ENCODE measurements at places on chromosomes 3 and 15. TPM values are rescaled to one million over a fixed set of nuclear protein-coding genes. Genes with fewer than 3 reads are reported as not detected.

GRCh38 chr15:27422997-27423396 lies 452.0 kb downstream of the GABRG3 start:
- DNase-seq: no peak

GRCh38 chr3:17782751-17783150 lies 40.3 kb upstream of the TBC1D5 start:
- DNase-seq: no peak

DNA sequence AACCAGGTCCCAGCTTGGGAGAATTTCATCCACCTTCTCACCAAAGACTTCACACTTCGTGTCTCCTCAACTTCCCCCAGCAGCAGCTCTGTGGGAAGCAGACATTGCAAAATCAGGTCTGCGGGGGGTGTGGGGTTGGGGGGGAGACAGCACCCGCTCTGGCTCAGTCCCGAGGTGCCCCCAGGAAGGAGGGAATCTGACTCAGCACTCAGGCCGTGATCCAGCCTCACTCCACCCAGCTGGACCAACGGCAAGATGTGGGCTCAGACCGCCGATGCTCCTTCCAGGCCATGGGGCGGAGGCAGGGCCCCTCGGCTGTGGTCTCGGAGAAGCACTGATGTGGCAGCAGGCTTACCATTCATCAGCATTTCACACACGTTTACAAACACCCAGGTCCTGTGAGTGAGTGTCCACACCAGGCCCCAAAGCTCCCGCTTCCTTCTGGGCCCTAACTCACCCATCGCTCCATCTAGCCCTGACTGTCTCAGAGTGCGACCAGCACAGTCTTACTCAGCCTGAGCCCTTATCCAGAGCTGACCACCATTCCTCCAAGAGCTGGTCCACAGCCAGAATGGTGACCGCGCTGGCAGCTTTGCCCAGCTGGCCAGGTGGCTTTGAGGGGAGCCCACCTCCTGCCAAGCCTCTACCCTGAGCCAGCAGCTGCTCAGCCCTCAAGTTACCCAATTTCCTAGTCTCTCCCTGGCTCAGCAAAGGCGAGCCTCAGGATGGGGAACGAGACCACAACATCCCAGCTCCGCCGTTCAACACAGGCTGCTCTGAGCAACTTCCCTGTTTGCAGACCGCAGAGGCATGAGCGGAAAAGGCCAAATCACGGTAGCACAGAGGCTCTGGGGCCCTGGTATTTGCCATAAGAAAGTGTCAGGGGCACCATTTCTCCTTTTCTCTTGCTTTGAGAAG lies 3.3 kb downstream of the STAB1 start:
- DNase-seq: peak; percentile 70

DNA sequence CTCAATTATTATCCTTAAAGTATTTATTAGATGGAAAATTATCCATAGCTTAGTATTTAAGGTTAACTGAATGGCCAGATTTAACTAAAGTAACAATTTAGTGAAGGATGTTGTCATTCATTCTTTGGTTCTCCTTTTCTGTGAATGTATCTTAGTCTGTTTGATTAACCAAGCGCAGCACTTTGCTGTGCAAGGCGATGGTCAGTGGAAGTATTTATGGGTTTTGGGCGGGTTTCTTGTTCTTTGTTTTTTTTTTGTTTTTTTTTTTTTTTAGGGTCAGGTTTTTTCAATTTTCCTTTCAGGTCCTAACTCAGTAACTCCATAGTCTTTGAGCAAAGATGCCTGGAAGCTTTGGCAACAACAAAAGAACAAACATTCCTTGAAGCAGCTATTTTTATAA lies 328.8 kb downstream of the PTPRG start:
- DNase-seq: no peak

GRCh38 chr15:63457379-63457778 lies 47.0 kb upstream of the USP3 start:
- DNase-seq: no peak

DNA sequence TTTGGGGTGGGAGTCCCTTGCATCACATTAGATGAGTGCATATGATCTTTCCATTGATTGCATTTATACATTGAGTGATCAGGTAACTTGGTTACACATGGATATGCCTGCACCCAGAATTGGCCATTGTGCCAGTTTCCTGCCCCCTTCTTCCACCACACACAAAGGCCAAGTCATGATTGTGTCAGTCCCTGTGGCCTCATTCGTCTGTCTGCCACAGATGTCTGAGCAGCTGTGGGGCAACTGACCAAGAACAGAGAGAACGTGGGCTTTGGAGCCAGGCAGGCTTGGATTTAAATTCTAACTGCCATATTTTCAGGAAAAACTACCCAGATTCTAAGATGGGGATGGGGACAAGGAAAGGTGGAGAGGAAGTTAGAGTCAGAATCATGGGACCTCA lies 27.0 kb downstream of the CCNL1 start:
- DNase-seq: no peak

DNA sequence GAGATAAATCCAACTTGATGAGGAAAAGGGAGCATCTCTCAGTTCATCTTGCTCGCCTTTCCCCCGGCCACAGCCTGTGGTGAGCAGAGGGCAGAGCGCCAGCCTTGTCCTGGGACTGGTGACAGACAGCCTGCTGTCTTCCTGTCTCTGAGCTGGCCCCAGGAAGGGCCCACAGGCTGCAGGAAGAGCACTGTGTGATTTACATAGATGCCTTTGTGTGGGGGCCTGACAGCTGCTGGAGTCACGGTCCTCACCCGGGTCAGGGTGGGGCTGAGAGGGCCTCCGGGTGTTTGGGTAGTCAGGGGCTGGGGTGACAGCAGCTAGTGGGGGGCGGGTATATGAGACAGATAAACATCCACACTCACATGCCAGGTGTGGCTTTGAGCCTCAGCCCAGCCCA lies 29.3 kb downstream of the PLA2G4D start:
- DNase-seq: no peak

GP9 gene
- total RNA-seq: 0.29 TPM

DLL4 gene
- total RNA-seq: 9.2 TPM

NR1I2 gene
- not detected for total RNA-seq

ITPKA gene
- 1.6 TPM for total RNA-seq

CRYGS gene
- 2.0 TPM for total RNA-seq

Measured in left cardiac atrium (tissue), 4 donors.